NCI-H1930 (cell line): ENCODE measurements at places on chromosomes 4 and X.

- DNase-seq: no peak
Measured at GRCh38 chr4:32931475-32931874, 2211.3 kb downstream of the PCDH7 start.

DNA sequence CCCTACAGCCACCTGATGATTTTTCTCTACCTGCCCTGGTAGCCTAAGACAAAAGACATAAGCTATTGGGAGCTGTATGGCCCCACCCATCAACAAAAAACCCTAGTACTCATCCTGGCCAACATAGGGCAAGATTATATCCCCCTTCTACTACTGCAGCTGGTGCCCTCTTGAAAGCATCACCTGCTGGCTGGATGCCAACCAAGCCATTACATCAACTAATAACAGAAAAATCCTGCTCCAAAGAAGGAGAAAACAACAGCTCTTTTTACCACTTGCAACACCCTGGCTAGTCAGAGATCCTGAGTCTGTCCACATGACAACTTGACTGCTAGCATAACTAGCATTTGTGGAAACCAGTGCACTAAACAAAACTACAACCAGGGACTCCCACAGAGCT, 43.6 kb upstream of the UPRT start:
- no peak for DNase-seq

GRCh38 chrX:16376056-16376455, 208.8 kb downstream of the MAGEB17 start:
- DNase-seq: no peak

GRCh38 chr4:76989391-76990061, 40.0 kb downstream of the SEPTIN11 start:
- DNase-seq: no peak

- no peak for DNase-seq
Measured at GRCh38 chr4:122959441-122959840, 37.0 kb upstream of the NUDT6 start.

- no peak for DNase-seq
Measured at GRCh38 chrX:67872958-67873357, 329.1 kb downstream of the AR start.
